ENCODE measurements at places on chromosomes 2 and 18. TPM values are rescaled to one million over a fixed set of nuclear protein-coding genes. Genes with fewer than 3 reads are reported as not detected.

The ASTL gene
- 5.0 TPM for total RNA-seq

The MROH2A gene
- not detected for total RNA-seq

- DNase-seq = no peak
Observed at GRCh38 chr2:6442252-6442985, 423.3 kb downstream of the CMPK2 start.

GRCh38 chr2:231910771-231911170, 15.4 kb downstream of the NPPC start:
- no peak for DNase-seq

The B4GALT6 gene
- not detected for total RNA-seq

The DNAH6 gene
- total RNA-seq = 0.59 TPM

The CYBRD1 gene
- 0.27 TPM for total RNA-seq

The MYO3B gene
- not detected for total RNA-seq

- DNase-seq = no peak
Observed at GRCh38 chr2:9844036-9844483, 786 bp downstream of the TAF1B start.

The POMC gene
- total RNA-seq = 4.5 TPM

DNA sequence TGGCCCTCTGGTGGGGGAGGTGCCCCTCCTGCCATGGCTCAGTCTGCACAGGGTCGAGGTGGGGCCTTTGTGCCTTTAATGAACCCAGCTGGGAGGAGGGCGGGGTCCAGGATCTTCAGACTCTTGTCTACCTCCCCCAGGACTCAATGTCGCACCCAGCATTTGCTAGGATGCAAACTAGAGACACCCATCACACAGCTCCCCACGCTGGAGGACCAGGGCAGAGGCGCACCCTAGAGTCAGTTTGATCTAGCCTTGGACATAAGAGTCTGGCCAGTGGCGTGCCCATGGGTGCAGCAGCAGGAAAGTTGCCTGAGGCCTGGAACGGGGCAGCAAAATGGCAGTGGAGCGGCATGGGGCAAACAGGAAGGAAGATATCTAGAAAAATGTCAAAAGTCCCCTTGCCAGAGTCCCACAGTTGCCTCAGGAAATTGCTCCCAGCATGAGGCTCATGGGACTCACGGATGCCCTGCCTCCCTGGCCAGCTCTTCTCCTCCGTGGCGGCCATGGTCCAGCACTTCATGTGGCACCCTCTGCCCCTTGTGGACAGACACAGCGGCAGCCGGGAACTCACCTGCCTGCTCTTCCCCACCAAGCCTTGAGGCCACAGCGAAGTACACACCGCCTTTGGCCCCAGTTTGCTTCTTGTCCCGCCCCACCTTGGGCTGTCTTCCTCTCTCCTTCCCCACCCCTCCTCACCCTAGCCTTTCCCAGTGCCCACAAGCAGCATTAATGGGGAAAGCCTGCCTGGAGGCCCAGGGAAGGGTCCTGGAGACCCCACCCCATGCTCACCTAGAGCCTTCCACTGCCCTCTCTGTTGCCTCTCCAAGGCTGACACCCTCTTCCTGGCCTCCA, 17.7 kb downstream of the SH2D6 start:
- no peak for DNase-seq

DNA sequence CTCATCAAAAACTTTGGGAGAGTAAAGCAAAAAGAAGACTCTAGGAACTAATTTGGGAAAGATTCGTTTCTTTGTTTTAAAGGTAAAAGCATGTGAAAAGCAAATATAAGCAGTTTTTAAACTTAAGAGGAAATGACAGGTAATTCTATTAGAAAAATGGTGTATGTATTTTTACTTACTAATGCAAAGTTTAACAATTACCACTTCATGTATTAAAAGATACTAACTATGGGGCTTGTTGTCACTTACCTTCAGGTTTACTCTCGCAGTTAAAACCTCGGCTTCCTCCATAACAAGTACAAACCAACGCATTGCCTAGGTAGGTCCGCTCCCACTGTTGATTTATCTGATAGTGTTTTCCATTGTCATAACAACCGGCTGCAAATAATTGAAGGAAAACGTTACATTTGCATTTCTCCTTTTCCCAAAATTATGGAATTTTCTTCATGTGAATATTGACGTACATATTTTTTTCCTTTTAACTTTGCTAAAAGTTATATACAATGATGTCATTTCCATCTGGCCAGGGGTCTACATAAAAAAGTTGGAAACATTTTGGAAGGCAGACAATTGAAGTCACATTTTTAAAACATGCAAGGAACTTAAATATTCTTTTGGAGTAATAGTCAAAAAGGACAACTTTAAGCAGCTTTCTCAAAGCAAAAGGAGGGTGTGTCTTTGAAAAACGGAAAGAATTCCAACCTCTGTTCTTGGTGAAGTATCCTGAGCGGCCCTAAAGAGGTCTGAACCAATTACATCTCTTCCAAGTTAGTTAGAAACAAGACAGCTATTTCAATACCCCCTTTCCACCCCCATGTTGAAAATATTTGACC, 1.2 kb downstream of the FN1 start:
- DNase-seq = no peak

- no peak for DNase-seq
Observed at GRCh38 chr18:74063557-74063956, 84.1 kb downstream of the FBXO15 start.

DNA sequence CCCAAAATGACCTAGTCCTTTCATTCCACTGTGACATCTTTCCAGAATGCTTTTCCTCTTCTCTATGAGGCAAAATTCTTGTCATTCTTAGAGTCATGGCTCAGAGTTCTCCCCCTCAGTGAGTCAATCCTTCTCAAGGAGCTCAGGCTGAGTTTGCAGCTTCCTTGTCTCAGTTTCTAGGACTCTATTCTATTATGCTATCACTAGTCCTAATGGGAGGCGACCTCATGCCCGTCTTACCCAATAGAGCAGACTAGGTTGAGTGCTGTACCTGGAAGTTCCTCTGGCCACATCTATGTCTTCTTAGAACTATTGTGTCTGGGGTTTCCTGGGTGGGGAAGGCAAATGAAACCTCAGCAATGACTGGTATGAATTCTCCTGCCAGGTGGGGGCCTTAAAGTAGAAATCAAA, 51.5 kb downstream of the HAUS1 start:
- no peak for DNase-seq

DNA sequence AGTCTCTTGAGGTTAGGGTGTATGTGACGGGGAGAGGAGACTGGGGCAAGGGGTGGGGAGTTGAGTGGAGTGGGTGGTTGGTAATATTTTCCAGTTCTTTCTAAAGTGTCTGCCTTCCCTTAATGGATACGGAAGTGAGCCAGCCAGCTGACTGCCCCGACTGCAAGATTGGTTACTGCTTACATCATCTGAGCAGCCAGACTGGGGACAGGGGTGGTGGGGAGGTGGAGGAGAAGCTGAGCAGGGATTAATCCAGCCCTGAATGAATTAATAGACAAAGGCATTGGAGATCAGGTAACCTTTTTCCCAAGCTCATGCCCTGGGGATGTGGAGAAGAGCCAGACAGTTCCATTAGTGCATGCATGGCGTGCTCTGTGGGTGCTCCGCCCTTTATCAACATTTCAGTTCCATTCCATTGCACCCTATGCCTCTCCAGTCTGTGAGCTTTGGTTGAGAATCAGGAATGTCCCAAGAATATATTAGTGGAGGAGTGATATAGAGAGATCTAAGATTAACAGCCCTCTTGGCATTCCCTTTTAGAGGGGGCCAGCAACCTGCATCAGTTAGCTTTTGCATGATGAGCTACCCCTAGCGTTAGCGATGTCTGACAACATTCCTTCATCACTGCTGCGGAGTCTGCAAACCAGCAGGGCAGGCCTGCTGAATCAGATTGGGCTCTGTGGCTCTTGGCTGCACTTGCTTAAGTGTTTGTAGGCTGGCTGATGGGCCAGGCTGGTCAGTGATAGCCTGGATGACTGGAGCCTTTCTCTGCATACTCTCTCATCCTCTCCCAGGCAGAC, 67.4 kb downstream of the TNP1 start:
- DNase-seq = no peak

DNA sequence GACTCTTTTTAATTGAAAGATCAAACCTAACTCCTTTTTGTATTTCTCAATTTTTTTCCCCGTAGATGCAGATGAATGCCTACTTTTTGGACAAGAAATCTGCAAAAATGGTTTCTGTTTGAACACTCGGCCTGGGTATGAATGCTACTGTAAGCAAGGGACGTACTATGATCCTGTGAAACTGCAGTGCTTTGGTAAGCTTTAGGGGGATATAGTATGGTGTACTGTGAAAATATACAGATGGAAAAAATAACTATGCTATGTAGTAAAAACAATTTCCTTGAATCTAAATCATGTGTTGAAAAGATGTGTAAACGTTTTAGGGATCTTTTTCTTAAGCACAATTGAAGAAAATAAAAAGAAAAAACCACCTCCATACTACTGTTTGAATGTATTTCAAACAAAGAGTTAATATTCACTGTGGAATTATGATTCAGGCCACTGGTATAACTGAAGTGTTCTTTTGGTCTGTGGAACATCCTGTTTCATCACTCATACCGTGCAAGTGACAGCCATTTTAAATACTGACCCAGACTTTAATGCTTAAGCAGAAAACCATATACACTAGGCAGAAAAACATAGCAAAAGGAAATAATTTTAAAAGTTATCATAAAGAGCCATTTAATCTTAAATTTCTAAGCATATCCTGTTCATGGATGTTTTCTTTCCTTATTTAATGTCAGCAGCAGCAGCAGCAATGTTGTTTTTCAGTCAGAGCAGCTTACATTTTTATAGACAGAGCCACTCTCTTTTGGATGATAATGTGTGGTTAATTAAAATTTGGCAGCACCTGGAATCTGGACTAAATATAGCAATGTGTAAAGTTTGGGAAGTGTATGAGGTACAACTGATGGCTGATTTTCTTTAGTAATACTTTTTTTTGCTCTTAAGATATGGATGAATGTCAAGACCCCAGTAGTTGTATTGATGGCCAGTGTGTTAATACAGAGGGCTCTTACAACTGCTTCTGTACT, 112.8 kb upstream of the RASGRP3 start:
- DNase-seq = no peak

DNA sequence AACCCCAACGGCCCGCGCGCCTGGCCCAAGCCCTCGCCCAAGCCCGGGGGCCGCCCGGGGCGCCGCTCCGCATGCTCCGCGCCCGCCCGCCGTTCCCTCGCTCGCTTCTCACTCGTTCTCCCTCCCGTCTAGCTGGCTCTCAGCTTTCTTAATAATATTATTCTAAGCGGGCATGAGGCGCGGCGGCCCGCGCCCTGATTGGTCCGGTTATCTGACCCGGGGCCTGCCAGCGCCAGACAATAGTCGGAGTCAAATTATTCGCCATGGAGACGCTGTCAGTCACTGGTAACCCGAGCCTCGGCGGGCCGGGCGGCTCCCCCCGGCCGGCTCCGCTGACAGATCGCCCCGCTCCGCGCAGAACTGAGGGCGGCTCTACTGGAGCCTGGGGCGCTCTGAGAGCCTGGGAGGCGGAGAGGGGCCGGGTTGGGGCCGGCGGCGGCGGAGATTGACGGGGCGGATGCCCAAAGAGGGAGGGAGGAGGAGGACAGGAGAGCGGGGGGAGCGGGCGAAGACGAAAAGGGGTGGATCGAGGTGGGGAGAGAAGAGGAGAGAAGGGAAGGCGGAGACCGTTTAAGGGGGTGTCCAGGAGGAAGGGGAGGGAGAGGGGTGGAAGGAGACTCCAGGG, at the start of gene SIX2:
SIX2 (minus strand) TSS at position 150 of the 625 bp plus-strand sequence. CDS start 342 bp downstream, outside the sequence.
- DNase-seq = no peak

The DNPEP gene
- 99.0 TPM for total RNA-seq

The METTL5 gene
- total RNA-seq = 13.2 TPM

DNA sequence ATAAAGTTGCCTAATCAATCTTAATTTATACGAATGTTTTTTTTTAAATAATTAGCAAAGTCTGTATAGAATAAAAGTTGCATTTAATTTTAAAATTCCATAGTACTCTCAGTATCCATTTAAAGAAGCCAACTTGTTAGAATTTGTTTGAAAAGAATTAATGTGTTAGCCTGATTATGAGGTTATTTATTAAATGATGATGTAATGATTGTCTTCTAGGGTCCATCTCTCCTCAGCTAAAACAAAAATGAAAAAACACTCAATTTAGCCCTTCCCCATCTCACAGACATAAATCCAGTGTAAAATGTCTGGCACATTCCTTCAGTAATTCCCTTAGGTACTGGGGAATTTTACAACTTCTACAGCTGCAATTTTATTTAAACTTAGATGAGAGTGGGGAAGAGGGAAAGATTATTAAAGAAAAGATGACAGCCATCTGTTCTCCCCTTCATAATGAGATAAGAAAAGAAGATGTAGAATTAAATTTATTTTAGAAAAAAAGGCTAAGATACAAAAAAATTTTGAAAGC, 68.6 kb downstream of the BARD1 start:
- no peak for DNase-seq

The C2orf15 gene
- total RNA-seq = 2.1 TPM

DNA sequence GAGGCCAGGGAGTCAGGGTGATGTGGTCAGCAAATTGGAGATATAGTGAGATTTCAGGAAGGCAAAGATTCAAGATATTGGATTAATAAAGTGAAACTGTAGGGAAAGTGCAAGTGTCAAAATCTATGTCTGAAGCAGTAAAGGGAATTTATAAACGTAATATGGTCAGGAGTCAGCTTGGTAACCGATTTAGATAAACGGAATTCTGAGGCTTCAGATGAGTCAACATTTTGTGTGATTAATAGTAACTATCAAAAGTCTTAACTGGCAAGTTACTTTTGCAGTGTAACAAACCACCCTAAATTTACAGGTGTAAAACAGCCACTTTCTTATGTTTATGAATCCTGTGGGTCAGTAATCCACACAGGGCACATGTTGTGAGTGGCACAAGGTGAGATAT, 10.9 kb downstream of the MTX2 start:
- no peak for DNase-seq

The EIF5B gene
- total RNA-seq = 27.8 TPM

DNA sequence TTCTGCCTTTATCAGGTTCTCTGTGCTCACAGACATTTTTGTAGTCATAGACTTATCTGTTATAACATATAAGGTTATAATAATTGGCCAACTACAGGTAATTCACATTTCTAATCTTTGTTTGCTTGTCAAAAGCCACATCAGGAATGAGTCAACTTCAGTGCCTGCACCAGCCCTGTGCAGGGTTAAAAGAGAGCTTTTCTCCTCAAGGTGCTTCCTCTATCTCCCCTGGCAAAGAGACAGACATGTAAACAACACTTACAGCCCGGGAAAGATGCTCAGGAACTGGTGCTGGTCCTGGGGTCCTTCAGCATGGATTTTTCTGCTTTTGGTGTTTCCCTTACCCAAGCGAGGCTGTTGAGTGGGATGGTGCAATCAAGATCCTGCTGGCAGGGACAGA, 7.7 kb upstream of the EHD3 start:
- no peak for DNase-seq

The HTR2B gene
- not detected for total RNA-seq

The CFAP65 gene
- not detected for total RNA-seq

The GATA6 gene
- total RNA-seq = 0.14 TPM

DNA sequence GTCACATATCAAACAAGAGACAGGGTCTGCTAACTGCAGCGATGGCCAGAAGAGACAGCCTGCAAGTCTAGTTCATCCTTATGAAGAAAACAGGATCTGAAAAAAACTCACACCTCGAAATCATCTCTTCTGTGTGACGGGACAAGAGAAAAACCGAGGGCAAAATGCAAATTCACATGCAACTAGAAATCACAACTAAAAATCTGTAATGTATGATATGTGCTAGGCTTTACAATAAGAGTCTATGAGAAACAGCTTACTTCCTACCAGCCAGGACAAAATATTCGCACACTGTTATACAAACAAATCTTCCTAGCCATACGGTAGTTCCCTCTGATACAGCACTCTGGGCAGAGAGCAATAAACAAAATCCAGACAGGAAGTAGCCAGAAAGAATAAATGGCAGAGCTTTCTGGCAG, 48.8 kb downstream of the ANKRD44 start:
- no peak for DNase-seq

All from CD4-positive, alpha-beta T cell (primary cell).